ENCODE measurements at places on chromosomes 4 and X. TPM values are rescaled to one million over a fixed set of nuclear protein-coding genes. Genes with fewer than 3 reads are reported as not detected.

GRCh38 chrX:145002771-145003170, 244.5 kb upstream of the SPANXN1 start:
- H3K36me3 ChIP-seq: no peaks in the 10 kb centered on the region
- no peak overlapping the region for H3K4me3 ChIP-seq
- no peak for DNase-seq
- no peak overlapping the region for H3K27ac ChIP-seq
- H3K27me3 ChIP-seq: no peaks in the 10 kb centered on the region

DNA sequence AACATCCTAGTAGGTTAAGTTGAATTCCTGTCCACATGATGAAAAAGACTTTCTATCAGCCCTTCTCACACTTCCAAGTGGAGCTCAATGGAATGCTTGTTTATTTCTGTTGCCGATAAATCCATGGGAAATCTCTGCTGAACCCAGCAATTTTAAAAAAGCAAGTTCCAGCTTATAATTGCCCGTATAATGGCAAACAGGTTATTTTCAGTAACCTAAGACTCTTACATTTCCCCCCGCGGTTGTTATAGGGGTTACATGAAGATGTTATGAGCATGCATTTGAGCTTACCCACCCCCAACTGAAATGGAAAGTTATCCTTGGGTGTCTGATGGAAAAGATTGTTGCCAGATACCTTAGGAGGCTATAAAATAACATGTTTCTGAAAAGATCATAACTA, 136.2 kb downstream of the PALLD start:
- H3K27me3 ChIP-seq: peaks cover 2% of the 10 kb centered on the region
- H3K36me3 ChIP-seq: no peaks in the 10 kb centered on the region
- H3K27ac ChIP-seq: no peak overlapping the region
- no peaks in the 10 kb centered on the region for H3K4me1 ChIP-seq
- DNase-seq: no peak

- no peaks in the 10 kb centered on the region for H3K27me3 ChIP-seq
- no peak overlapping the region for H3K27ac ChIP-seq
- DNase-seq: no peak
- H3K4me1 ChIP-seq: no peaks in the 10 kb centered on the region
- H3K4me3 ChIP-seq: no peak overlapping the region
These were observed 59.7 kb downstream of the FAM184B start for GRCh38 chr4:17721496-17722355.

GRCh38 chr4:158799013-158799770, 30.4 kb downstream of the FNIP2 start:
- no peaks in the 10 kb centered on the region for H3K27me3 ChIP-seq
- DNase-seq: no peak
- no peak overlapping the region for H3K4me3 ChIP-seq
- H3K27ac ChIP-seq: no peak overlapping the region
- H3K4me1 ChIP-seq: peaks cover 19% of the 10 kb centered on the region

DNA sequence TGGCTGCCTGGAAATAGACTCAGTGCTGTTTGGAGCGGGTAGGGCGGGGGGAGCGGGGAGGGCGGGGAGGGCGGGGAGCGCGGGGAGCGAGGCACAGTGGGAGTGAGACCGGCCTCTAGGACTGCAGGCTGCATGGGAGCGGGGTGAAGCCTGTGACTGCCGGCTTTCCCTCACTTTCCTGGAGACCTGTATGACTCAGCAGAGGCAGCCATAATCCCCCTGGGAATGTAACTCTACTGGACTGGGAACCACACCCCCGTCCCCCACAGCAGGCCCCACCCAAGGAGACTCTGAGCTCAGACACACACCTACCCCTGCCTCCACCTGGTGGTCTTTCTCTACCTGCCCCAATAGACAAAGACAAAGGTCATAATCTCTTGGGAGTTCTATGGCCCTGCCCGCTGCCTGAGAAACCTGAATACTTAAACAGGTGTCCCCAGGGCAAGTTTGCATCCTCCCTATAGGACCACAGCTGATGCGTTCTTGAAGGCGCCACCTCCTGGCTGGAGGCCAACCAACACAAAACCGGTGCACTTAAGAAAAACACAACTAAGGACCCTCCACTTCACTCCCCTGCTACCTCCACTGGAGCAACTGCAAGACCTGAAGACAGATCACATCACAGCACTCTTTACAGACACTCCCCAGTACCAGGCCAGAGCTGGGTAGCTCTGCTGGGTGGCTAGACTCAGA, 18.0 kb downstream of the HDAC8 start:
- DNase-seq: peak; percentile 90
- 0 out of 2 replicates have a peak, but pooled peaks cover 5% of the 10 kb centered on the region for H3K4me1 ChIP-seq
- H3K4me3 ChIP-seq: peak overlapping the region; percentile 28
- H3K27me3 ChIP-seq: no peaks in the 10 kb centered on the region
- peak overlapping the region; percentile 92 for H3K27ac ChIP-seq
- no peaks in the 10 kb centered on the region for H3K36me3 ChIP-seq

DNA sequence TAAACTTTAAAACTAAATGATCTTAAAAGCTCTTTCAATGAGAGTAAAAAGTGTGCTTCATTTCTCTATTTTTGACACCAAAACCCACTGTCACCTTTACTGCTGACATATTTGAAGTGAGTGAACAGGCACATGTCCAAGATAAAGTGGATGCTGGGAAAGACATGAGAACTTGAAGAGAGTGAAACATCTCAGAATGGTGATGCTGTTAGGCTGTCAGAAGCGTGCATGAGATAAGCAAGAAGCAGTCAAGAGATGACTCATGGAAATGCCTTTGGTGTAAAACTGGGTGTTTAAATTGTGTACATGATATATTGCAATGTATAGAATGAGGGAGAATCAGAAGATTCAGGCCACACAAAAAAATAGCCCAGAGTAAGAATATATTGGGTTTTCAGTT, 21.8 kb upstream of the GBA3 start:
- no peak overlapping the region for H3K4me3 ChIP-seq
- no peak overlapping the region for H3K27ac ChIP-seq
- H3K36me3 ChIP-seq: no peaks in the 10 kb centered on the region
- H3K4me1 ChIP-seq: peaks cover 10% of the 10 kb centered on the region
- no peaks in the 10 kb centered on the region for H3K27me3 ChIP-seq

DNA sequence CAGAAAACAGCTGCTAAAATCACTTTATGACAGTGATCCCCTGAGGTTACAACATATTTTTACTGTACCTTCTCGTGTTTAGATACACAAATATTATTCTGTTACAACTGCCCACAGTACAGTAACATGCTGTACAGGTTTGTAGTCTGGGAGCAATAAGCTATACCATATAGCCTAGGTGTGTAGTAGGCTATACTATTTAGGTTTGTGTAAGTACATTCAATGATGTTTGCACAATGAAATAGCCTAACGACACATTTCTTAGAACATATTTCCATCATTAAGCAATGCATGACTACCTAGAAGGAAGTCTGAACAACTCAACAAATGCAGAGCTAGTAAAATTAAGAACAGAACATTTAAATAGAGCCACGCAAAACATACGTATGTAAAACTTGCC, 112.7 kb downstream of the ZAR1 start:
- no peak overlapping the region for H3K4me3 ChIP-seq
- no peaks in the 10 kb centered on the region for H3K27me3 ChIP-seq
- no peak overlapping the region for H3K27ac ChIP-seq
- DNase-seq: no peak

GRCh38 chr4:76620723-76621468, 185.9 kb downstream of the SHROOM3 start:
- H3K27ac ChIP-seq: peak overlapping the region; percentile 9
- no peaks in the 10 kb centered on the region for H3K27me3 ChIP-seq
- H3K4me1 ChIP-seq: peaks cover 21% of the 10 kb centered on the region
- no peak overlapping the region for H3K4me3 ChIP-seq
- DNase-seq: no peak

The DDX53 gene
- not detected for total RNA-seq

The UCP1 gene
- 0.51 TPM for total RNA-seq

The COL4A5 gene
- total RNA-seq: 48.1 TPM

The NAP1L3 gene
- total RNA-seq: not detected

The PFKFB1 gene
- total RNA-seq: 0.21 TPM

The SOX3 gene
- total RNA-seq: not detected

The AREG gene
- 146 TPM for total RNA-seq
